ENCODE measurements at places on chromosomes 2 and 18.

GRCh38 chr2:177646241-177646640 is 253.7 kb downstream of the AGPS start:
- no peak for DNase-seq

- DNase-seq, result no peak
Observed at GRCh38 chr18:13380691-13381070, 162.1 kb downstream of the LDLRAD4 start.

DNA sequence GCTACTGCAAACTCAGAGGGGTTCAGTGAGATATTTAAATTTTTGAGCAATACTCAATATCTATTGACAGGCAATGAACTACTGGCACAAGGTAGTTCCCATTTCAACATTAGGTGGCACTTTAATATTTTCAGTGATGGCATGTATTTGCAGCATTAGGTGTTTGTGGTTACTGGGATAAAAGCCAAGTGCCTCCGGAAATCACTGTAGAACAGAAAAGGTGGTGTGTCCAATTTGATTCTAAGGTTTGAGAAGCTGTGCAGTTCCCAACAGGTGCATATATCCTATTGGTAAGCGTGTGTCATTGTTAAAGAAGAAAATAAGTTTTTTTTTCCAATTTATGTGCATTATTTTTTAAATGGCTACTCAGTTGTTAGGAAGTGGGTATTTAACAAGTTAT is 41.3 kb downstream of the NABP1 start:
- no peak for DNase-seq

- peak; percentile 89 for DNase-seq
Observed at GRCh38 chr2:234427081-234428061, 69.5 kb downstream of the ARL4C start.

DNA sequence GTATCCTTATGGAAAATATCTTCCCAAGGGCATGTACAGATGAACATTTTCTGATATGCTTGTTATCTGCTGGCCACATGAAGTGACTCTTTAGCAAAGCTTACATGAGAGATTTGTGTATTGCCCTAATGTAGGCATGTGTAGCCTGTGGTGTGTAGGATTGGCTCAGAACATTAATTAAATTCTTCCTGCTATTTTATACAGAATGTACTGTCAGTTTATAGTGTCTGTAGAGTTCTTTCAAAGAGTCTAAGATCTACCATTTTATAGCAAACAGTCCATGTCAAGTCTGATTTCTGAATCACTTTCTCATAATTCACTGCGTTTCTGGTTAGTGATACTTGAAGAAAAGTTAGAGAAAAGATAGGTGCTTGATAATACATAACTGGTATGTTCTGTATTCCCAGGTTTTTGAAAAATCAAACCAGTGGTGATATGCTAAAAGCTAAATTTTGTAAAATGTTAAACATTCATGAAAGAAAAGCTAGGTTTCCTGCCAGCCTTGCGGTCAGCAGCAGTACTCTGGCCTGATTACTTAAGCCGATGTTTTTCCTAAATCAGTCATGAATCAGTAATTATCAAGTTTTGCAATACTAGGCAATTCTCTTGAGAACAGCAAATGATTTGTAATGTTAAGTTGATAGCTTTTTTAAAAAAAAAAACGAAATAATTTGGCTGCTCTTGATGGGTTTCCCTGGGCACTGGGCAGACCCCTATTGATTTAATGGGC is 30.9 kb upstream of the EFEMP1 start:
- DNase-seq, result no peak

GRCh38 chr2:71897137-71897480 is 250.6 kb downstream of the CYP26B1 start:
- DNase-seq, result no peak

Data from NCI-H226 (cell line).